Glomerular endothelial cell (primary cell): ENCODE measurements at places on chromosomes 3 and 15. TPM values are rescaled to one million over a fixed set of nuclear protein-coding genes. Genes with fewer than 3 reads are reported as not detected.
A peak's percentile ranks its signal among the peaks of the same experiment; 100 is the strongest.

DNA sequence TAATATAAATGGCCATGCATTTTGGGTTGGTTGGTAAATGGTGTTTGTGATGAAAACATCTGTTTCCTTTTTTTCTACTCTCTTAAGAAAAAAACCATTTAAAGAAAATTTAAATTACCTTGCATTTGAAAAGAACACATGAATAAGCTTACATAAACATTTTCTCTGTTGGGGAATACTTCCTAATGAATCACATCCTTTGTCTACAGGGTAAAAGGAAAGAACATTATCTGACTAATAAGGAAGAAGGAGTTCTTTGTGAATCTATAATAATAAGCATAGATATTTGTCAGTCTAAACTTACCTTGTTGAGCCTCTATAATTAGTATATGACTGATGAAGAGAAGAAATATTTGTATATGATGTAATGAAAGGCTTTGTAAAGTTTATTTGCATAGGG lies 254.1 kb upstream of the ZNF717 start:
- DNase-seq, result no peak

IL17RC gene
- total RNA-seq, result 22.1 and 26.1 TPM in 2 replicates

GOLGA8Q gene
- total RNA-seq, result not detected in 2 replicates

- peak; percentile 75 for DNase-seq
These were observed 13.5 kb upstream of the TIPIN start for GRCh38 chr15:66369773-66370651.

GRCh38 chr3:189108067-189108466 lies 63.7 kb upstream of the TPRG1 start:
- DNase-seq, result no peak

GRCh38 chr3:188697127-188697526 lies 474.6 kb upstream of the TPRG1 start:
- DNase-seq, result no peak

GRCh38 chr3:182028081-182028480 lies 316.4 kb downstream of the SOX2 start:
- DNase-seq, result no peak

GRCh38 chr15:67690936-67691335 lies 134.4 kb upstream of the SKOR1 start:
- DNase-seq, result no peak

DNA sequence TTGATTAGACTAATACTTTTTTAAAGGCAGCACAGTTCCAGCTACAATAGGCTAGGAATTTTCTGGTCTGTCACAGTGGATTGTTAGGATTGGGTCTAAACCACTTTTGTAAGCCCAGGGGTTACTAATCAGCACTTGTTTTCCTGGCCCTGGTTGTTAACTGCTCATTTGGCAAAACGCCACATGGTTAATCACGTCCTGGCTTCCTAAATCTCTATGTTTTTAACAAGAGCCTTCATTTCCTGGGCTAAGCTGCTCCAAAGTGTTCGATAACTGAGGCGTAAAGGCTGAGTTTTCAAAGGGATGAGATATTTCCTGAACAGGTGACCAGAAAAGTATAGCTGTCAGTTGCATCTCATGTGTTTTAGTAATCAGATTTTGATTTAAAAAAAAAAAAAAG lies 38.9 kb upstream of the CLRN1 start:
- peak; percentile 23 for DNase-seq
